CD4-positive, alpha-beta T cell treated with Interleukin-4 for 1 hour (primary cell): ENCODE measurements at places on chromosomes 3 and 15.

DNA sequence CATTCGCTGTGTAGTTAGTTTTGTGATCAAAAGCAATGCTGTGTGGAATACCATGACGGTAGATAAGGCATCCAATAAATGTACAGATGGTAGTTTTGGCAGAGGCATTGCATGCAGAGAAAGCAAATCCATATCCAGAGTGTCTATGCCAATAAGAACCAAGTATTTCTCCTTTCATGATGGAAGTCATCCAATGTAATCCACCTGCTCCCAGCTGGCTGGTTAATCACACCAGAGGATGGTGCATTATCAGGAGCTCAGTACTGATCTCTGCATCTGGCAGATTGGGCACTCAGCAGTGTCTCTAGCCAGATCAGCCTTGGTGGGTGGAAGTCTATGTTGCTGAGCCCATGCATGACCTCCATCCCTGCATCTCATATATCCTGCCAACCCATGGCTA is 677.7 kb upstream of the NECTIN3 start:
- DNase-seq = no peak

- DNase-seq = no peak
These were observed 36.5 kb downstream of the TM4SF18 start for GRCh38 chr3:149296972-149297371.

GRCh38 chr3:116260491-116260890 is 184.8 kb downstream of the LSAMP start:
- no peak for DNase-seq

DNA sequence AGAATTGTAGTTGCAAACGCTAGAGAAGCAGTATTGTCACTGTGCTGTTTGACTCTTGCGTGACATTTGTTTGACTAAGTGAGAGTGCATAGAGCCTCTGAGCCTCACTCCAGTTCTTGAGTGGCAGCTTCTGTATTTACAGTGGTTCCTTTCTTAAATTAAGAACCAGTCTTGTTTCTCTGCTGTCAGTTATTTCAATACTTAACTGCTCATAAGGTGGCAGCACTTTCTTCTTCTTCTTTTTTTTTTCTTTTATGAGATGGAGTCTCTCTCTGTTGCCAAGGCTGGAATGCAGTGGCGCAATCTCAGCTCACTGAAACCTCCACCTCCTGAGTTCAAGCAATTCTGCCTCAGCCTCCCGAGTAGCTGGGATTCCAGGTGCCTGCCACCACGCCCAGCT is 372.1 kb downstream of the LPP start:
- no peak for DNase-seq

DNA sequence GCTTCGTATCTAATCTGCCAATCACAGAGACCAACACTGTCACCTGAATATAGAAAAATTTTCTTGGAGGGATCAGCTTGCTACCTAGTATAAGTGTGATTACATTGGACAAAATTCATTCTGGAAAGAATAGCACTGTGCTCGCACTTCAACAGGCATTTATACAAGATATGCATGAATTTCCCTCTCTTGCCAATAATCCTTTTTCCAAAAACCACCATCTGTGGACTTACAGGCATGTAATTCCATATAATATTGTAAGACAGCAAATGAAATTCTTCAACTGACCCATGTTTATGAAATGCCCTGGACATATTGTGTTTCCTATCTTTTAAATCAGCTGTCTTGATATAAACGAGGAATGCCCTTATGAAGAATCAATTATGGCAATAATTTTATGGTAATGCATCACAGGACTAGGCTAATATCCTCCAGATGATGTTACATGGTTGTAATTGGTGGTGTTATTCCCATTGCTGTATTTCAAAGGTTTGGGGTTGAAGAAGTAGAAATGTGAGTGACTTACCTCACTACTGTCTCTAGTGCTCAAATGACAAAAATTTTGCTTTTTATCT is 861.4 kb upstream of the NECTIN3 start:
- no peak for DNase-seq
